ENCODE measurements at places on chromosomes 12 and 14.

DNA sequence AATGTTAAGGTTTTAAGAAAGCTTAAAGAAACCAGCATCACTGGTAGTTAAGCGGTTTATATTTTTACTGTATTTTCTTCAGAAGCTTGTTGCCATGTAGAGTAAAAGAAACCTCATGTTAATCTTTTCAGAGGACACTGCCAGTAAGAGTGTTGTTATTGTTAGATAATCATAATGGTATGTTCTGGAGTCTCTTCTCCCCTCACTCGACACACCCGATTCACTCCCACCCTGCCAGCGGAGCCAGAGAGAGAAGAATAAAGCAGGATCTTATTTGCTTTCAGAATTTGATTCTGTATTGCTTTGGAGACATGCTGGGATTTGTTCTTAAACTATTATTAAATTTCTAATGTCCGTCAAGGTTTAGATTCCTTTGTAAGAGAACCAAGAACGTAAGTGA is 113.7 kb downstream of the SAMD4A start:
- no peak for DNase-seq

DNA sequence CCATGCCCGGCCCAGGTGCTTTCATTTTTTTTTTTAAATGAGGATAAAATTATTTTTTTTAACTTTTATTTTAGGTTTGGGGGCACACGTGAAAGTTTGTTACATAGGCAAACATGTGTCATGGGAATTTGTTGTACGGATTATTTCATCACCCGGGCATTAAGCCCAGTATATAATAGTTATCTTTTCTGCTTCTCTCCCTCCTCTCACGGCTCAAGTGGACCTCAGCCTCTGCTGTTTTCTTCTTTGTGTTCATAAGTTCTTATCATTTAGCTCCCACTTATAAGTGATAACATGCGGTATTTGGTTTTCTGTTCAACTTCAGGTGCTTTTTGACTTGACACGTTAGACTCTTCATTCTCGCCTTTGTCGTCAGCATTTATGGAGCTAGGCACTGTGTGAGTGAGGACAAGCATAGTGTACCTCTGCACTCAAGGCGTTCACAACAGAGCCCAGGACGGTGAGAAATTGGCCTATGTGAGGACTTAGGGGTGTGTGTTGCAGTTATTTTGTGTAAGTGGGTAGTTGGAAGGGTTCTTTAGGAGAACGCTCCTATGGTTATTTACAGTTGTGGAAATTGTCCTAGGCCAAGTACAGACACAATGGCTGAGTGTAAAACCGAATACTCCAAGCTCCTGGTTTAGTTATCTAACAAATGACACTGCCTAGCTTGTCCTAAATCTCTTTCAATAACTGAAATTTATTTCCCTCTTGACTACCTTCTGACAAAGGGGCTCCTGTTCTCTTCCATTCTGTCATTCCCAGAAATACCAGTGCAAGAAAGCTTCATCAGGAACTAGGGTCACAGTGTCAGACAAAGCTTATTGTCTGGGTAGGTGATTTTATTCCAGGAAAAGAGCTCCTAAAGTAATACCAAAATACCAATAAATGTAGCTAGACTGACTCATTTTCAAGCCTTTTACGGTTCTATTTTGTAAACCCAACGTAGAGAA is 200.5 kb upstream of the PRICKLE1 start:
- DNase-seq, result no peak

DNA sequence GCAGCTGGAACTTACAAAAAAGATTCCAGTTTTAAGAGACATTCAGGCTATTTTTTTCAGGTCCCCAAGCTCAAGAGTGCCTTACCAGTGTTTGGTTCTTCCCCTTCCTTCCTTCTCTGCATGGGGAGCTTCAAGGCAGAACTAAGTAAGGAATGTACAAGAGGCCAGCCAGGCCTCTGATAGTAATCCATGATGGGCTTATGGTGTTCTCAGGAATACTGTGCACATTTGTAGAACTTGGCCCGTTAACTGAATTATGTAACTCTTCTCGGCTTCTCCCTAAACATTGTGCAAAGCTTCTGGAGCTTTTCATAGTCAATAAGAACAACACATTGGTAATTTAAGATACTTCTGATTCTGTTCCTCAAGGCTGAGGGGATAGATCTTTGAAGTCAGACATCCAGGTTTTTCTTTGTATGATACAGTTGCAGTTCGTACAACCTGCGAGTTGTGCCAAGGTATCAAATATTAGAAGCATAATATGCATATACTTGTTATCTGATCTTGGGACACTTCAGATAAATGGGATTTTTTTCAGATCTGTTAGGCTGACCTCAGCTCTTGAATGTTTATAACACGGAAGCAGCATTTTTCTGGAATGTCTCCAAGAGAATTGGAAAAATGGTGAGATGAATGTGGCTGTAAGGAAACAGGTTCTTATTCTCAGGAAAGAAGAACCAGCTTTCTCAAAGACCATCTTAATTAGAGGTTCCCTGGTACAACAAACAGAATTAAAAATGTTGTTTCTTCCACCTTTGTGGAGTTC is 148.6 kb downstream of the ANO4 start:
- DNase-seq, result no peak

DNA sequence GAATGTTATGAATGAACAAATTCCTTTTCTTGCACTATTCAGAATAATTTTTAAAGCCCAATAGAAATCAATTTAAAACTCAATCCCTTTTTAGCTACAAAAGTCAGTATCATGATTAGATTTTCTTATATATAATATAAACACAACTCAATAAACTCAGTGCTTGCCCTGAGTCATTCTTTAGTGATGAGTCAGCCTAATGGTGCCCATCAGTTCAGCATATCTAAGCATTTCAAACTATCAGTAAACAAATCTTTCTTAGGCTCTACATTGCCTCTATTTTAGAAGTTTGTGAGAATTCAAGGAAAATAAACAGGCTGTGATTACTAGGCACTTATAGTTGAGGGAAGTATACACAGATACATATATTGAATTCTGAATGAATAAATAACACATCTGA is 179.6 kb downstream of the NELL2 start:
- no peak for DNase-seq

DNA sequence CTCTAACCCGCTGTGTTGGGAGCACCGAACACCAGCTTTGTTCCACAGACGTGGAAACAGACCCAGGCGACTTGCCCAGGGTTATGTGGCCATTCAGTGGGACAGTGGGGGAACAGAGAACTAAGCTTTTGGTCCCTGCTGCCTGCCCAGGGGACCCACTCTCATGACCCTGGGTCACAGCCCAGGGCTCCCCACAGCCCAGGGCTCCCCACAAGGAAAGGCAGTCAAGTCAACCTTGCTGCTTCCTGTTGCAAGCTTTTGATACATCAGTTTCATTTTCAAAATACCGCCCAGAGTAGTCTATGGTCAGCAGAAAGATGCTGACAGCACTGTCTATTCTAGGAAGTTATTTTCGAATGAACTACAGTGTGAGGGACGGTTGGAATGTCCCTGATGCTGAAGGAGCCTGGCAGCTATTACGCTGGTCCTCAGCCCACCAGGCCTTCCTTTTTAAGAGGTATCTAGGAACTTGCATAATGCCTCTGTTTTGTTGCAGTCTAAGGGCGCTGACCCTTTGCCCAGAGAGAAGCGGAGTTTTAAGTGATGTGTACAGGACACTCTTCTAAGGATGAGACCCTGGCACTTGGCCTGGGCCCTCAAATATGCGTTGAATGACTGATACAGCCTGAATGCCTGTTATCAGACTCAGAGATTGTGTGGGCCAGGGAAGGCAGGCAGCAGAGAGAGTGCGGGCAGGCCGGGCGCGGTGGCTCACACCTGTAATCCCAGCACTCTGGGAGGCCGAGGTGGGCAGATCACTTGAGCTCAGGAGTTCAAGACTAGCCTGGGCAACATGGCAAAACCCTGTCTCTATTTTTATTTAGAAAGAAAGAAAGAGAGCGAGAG is 12.6 kb upstream of the TTC7B start:
- no peak for DNase-seq

DNA sequence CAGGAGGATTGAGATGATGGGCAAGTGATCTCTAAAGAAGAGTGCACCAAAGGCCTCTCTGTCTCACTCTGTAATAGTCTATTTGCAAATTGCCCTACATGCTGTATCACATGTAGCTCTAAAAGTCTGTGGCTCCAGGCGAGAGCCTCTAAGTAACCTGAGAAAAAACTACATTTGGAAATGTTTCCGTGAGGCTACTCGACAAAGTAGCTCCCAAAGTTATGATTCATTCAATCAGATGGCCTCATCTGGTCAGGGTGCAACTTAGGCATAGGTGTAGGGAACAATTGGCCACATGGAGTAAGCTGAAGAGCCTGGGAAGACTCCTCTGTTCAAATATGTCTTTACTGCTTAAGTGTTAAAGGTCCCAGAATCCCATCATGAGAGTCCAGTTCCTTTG is 155.4 kb upstream of the PLEKHG7 start:
- no peak for DNase-seq

GRCh38 chr14:31921721-31922120 is 155.4 kb upstream of the ARHGAP5 start:
- DNase-seq, result no peak

- no peak for DNase-seq
Measured at GRCh38 chr12:58833853-58834252, 86.5 kb downstream of the LRIG3 start.

- no peak for DNase-seq
Measured at GRCh38 chr12:130876758-130877157, 4.9 kb downstream of the RAN start.

- DNase-seq, result peak; percentile 53
Measured at GRCh38 chr14:63986789-63987533, 134.2 kb downstream of the SYNE2 start.

DNA sequence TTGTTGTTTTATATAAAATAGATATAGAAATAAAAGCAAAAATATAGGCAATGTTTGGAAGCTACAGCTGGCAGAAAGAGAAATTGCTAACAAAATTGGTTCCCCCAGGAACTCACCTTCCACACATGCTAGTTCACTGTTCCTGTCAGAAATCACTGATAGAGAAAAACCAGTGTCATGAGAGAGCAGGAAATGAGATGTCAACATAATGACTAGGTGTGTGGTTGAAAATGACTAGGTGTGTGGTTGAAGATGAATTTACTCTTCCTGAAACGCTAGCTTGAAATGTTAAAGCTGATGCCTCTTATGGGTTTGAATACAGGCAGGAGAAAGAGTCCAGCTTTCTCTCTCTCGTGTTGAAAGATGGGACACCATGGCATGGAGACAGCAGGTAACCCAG is 216.3 kb downstream of the C12orf42 start:
- DNase-seq, result no peak

GRCh38 chr12:113063396-113064350 is 7.1 kb downstream of the DTX1 start:
- DNase-seq, result no peak

DNA sequence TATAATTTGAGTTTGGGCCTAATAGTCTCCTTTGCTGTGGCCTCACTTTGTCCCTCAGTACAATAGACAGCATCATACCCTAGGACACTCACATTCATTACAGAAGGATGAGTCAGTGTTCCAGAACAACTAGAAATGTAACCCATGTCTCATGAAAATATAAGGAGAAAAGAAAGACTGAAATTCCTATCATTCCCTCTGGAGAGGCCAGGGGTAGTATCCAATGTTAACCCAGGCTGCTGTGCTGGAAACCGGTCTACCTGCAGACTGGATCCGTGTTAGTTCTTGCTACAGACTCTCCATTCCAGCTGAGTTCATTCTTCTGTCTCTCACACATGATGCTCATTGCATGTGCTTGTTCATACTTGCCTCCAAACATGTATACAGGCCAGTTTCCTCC is 75.8 kb upstream of the HOXC13 start:
- DNase-seq, result no peak

GRCh38 chr12:102740141-102740955 is 176.7 kb downstream of the PAH start:
- DNase-seq, result peak; percentile 16

- no peak for DNase-seq
Measured at GRCh38 chr14:75301666-75302325, 23.2 kb downstream of the FOS start.

DNA sequence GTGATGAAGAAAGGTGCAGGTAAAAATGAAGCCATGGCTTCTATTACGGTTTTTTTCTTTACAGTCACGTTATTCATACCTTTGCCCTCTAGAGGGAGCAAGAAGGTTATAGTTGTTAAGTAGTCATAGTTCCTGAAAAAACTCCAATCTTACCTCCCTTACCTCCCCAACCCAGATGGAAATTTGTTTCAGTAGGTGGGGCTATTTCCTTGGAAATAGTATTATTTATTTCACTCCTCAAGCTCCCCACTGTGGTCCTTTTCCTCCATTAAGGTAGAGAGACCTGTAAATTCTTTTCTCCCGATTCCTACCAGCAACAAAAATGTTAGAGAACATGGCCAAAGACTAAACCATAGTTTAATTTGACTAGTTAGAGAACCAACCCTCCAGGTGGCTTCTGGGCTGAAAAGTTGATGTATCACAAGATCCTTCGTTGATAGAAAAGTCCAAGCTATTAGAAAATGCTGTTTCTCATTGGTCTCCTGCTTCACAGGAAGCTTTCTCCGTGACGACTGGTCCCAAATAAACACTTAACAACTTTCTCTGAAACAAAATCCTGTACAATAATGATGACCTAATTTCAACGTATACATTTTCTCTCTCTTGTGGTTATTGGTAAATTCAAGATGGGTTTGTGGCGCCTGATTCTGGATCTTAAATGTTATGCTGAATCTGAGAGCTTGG is 43.5 kb downstream of the TMX1 start:
- DNase-seq, result peak; percentile 77

- DNase-seq, result no peak
Measured at GRCh38 chr12:15253990-15254389, 32.8 kb upstream of the RERG start.

DNA sequence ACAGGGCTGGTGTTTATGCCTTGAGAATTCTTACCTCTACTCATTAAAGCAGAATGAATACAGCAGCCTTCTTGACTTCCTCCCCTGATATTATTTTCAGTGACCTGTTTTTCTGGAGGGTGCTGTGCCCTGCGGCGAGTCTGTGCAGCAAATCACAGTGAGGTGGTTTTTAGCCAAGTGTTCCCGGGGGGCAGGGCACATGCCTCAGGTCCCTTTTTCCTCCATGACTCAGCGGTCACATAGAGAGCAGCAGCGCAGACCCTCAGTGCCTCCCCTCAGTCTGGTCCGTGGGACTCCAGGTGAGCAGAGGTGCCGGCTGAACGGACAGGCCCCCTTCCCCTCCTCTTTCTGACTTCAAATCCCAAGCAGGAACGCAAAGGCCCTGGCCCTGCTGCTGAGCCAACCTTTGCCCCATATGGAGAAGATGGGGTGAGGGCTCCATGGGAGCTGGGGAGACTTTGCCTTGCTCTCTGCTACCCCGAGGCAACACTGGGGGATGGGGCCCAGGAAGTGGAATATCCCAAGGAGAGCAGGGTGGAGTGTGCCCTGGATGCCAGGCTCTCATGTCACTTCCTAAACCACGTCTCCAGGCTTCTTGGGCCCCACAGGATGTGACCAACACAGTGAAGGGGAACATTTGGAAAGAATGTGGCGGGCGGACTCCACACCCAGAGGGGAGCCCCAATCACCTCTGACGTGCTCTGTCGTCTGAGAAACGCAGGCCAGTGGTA is 90.0 kb downstream of the DHRS2 start:
- no peak for DNase-seq

DNA sequence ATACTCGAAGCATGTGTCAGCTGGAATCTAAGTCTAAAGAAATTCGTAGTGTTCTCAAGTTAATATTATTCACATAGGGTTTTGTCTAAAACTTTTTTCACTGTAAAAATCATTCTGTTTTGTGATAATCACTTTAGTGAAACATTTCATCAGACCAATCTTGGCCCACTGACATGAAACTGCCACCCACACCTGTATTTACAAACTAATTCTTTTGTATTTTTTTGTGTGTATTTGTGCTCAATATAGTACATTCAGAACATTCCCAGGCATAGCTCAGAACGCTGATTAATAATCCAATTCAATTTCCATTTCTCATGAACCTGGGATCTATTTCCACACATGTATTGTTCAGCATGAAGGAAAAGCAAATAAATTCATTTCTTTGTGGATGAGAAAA is 191.7 kb downstream of the RASSF9 start:
- no peak for DNase-seq

Measured in AG04449 (cell line).